GM19239 (cell line): ENCODE measurements at places on chromosomes 16 and 17.

DNA sequence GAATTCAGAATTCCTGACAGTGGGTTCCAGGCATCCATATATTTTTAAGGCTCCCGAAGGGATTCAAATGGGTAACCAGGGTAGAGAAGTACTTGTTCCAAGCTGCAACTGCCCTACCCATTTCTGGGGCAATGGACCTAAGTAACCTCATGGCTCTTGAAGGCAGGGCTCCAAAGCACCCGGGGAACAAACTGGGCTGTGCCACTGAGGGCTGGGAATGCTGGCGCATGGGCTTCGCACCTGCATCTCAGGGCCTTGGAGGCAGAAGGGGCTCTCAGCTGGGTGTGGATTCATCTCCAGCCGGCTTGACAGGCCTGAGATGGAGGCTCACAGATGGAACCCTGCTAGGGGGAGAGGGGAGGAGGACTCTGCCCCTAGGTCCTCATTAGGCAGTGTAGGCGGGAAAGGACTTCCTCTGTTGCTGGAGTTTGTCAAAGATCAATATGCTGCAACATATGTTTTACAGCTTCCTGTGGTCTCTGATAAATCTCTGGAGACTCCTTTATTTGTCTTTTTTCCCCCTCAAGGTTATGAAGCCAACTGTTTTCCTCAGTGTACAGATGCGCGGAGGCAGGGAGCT, 232.3 kb upstream of the NLRP1 start:
- no peak for DNase-seq

- no peak for DNase-seq
Observed at GRCh38 chr17:33284022-33284421, 9.1 kb downstream of the ASIC2 start.

DNA sequence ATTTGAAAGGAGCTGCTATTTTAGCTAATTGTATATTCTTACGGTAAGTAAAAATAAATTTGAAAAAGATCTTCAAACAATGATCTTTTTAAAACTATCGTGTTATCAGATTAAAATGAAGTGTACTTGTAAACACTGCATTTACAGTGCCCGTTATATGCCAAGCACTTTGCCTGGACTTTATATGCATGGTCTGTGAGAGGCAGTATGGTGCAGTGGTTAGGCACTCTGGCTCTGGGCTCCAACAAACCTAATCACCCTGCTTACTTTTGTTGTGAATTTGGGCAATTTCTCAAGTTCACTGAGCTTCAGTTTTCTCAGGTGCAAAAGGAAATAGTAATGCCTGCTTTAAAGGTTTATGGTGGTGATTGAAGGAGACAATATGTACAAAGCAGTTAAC, 1.4 kb downstream of the PMP22 start:
- DNase-seq: no peak

GRCh38 chr16:68454920-68455435, 6.7 kb upstream of the SMPD3 start:
- DNase-seq: no peak

- DNase-seq: no peak
Observed at GRCh38 chr16:68365167-68365817, 54.5 kb downstream of the PRMT7 start.

DNA sequence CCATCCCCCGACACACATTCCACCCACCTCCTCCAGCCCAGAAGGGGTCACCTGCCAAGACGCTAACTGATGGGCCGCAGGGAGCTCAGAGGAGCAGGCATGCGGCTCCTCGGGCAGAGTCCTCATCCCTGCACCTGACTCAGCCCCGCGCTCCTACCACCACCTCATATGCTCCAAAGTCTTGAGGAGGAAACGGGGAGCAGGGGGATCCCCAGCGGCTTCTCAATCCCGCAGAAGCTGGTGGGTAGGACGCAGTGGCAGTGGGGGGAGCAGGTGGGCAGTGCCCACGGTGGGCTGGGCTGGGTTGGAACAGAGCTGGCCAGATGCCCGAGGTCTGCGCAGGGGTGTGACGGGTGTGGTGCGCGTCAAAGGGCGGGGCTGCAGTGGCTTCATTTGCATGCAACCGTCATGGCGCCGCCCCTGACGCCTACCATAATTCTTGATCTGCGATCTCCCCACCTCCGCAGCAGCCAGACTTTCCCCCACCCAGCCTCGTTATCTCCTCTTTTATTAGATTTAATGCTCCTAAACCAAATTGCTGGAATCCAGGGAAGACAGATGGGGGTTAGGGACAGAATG, 39.0 kb upstream of the EMP2 start:
- DNase-seq: no peak

- no peak for DNase-seq
Observed at GRCh38 chr16:28543072-28543471, 4.3 kb upstream of the NUPR1 start.

GRCh38 chr16:22397464-22397863, 23.0 kb upstream of the CDR2 start:
- DNase-seq: no peak

DNA sequence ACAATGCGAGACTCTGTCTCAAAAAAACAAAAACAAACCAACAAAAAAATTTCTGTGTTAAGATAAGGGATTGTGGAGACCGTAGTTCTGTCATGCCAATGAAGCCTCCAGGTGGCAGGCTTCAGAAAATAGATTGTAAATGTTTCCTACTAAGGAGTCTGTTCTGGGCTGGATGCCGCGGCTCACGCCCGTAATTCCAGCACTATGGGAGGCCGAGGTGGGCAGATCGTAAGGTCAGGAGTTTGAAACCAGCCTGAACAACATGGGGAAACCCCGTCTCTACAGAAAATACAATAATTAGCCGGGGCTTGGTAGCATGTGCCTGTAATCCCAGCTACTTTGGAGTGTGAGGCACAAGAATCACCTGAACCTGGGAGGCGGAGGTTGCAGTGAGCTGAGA, 4.4 kb upstream of the SNX29 start:
- no peak for DNase-seq

- DNase-seq: peak; percentile 85
Observed at GRCh38 chr17:80252871-80253270, 7.8 kb upstream of the RNF213 start.

DNA sequence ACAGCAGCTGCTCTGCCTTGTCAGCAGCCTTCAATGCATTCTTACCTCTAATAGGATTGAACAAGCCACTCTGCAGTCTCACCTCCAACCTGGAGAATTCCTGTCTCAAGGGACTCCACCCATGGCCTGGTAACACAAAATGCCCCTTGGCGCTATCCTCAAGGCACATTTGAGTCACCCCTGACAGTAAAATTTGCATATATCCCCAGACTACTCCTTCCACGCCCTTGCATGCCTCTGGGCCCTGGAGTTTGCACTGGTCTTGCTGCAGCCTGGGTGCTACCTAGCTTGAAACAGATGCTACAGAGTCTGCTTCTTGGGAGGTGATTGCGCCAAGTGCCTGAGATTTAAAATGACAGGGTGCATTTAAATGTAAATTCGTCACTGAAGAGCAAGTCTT, 391.4 kb upstream of the MAF start:
- no peak for DNase-seq

GRCh38 chr17:17546399-17547185, 44.9 kb downstream of the PEMT start:
- DNase-seq: no peak

GRCh38 chr16:3576211-3576610, 992 bp downstream of the NLRC3 start:
- no peak for DNase-seq

DNA sequence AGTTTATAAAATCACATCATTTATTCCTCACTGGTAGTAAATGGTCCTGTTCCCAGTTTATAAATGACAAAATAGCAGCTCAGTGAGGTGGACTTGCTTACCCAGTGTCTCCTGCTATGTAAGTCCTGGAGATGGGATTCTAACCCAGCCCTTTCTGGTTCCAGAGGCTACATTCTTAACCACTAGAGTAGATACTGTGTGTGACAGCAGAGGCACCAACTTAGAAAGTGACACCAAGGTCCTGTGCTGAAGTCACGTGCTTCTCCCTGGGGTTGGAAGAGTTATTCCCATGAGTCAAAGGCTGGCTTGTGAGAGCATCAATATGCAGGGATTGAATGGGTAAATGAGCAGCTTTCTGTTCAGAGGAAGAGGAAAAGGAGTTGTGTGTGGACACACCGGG, 167.3 kb upstream of the IRX3 start:
- DNase-seq: no peak
